ENCODE measurements at places on chromosomes 12 and 14.

GRCh38 chr14:76677534-76678145 is 83.6 kb upstream of the VASH1 start:
- no peak for DNase-seq

DNA sequence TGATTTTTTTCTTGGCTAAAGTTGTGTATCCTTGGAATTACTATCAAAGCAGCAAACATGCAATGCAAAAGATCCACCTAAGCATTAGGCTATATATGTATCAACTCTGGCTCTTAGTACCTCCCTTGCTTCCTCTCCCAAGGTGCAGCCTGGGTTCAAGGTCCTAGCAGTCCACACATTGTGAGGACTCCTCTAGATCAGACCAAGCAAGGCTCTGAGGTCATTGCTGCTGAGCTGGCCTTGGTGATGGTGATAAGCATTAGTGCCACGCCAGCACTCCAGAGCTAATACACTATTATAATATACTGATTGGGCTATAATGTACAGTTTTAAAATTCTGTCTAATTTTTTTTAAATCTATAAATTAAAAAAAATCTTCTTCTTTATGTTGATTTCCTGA is 196.9 kb upstream of the BTG1 start:
- DNase-seq = no peak

- no peak for DNase-seq
These were observed 35.0 kb downstream of the GIT2 start for GRCh38 chr12:109961201-109961600.

GRCh38 chr12:53560351-53560750 is 53.1 kb upstream of the NPFF start:
- DNase-seq = peak; percentile 88

- DNase-seq = no peak
These were observed 6.1 kb upstream of the SYNE3 start for GRCh38 chr14:95522556-95522955.

DNA sequence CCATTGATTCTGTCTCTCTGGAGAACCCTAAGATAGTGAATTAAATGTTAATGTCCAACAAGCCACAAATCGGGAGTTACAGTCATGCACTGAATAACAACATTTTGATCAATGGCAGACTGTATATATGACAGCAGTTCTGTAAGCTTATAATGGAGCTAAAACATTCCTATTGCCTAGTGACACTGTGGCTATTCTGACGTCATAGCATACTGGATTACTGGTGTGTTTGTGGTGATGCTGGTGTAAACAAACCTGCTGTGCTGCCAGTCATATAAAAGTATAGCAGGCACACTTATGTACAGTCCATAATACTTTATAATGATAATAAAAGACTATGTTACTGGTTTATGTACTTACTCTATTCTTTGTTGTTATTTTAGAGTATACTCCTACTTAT is 56.7 kb upstream of the BICD1 start:
- peak; percentile 28 for DNase-seq

DNA sequence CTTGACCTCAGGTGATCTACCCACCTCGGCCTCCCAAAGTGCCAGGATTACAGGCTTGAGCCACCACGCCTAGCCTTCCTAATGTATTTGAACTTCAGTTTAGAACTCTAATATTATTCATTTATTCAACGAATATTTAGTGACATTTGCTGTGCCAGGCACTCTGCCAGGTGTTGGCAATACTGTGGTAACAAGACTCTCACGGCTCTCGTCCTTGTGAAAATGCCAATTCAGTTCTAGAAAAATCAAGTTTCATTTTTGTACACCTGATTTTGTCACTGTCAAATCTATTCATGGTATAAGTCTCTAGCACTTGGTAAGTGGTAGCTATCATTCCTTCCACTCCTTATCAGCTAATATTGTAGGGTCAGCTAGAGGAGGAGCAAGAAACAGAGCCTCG is 6.3 kb upstream of the PWP1 start:
- DNase-seq = no peak

DNA sequence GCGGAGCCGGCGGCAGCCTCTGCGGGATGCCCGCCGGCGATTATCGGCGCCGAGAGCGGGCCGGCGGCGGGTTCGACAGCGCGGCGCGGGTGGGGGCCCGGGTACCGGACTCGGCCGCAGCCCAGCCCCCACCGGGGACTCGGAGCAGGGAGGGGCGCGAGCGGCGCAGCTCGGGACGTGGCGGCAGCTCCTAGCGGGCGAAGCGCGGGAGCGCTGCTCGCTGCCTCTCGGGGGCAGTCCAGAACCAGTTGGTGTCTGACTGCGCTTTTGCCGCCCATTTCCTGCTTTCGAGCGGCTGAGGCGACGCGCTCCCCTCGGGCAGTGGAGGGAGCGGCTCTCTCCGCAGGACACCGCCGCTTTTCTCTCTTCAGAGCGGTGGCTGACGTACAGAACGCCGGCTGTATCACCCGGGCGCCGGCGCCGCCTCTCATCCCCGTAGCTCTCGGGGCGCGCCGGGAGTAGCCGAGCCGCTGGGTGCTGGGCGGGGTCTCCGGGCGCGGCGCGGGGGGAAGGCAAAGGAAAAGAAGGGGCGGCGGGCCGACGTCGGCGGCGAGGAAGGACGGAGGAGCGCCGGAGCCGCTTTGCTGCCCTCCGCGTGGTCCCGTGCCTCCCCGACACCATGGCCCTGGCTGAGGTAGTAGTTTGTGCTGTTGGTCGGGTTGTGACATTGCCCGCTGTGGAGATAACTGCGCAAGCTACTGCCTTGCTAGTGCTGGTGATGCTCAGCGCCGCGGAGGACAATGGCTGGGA is 136.6 kb downstream of the MON2 start:
- DNase-seq = peak; percentile 81

DNA sequence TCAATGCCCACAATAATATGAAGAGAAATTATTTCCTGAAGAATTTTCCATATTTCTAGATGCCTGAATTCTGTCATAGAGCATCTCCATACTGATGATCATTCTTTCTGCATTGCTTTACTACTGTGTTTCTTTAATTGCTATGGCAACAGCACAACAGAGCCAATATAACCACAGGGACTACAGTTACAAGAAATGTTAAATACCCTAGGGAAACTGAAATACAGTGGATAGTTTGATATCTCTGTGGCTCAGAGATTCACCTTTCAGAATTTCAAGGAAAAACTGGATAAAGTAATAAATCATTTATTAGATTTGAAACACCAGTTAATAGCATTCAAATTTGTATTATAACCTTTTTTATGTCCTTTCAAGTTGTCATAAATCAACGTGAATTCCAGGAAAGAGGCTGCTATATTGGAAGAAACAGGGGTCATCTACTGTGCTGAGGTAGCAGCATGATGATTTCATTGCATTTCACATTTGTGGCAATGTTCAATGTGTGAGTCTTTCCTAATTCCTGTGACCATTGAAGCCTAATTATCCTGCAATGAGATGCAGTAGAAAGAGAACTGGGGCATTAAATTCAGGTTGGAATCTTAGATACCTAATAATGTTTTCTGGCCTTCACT is 267.1 kb downstream of the LRFN5 start:
- peak; percentile 60 for DNase-seq

DNA sequence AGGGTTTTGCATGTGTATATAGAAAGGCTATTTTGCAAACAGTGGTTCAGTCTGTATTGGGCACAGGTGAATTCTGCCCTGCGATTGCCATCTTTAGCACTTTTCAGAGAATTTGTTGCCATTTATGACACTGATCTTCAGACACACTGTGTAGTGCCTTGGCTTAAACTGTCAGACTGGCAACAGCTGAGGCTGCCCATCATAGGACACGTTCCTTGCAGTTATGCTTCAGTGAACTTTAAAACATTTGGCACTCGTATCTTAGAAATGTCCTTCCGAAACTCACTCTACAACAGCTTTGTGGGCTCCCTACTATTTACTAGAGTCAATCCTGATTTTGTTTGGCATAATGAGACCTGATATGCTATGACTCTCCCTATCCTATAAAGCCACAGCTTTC is 29.1 kb downstream of the AP5M1 start:
- no peak for DNase-seq

DNA sequence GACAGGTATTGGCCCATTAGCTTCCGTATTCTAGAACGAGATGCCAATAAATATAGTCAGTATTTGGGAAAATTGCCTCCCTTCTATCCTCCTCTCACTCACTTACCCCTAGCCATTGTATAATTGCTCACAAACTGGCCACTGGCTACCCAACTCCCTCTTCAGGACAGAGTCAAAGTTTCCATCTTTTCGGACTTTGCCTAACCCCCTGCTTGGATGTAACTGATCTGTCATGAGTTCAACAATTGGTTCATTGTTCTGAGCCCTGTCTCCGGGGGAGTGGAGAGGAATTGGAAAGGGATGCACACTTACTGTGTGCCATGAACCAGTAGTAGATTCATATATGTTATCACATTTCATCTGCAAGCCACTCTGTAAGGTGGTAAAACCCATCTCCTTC is 12.2 kb downstream of the MYRFL start:
- no peak for DNase-seq

DNA sequence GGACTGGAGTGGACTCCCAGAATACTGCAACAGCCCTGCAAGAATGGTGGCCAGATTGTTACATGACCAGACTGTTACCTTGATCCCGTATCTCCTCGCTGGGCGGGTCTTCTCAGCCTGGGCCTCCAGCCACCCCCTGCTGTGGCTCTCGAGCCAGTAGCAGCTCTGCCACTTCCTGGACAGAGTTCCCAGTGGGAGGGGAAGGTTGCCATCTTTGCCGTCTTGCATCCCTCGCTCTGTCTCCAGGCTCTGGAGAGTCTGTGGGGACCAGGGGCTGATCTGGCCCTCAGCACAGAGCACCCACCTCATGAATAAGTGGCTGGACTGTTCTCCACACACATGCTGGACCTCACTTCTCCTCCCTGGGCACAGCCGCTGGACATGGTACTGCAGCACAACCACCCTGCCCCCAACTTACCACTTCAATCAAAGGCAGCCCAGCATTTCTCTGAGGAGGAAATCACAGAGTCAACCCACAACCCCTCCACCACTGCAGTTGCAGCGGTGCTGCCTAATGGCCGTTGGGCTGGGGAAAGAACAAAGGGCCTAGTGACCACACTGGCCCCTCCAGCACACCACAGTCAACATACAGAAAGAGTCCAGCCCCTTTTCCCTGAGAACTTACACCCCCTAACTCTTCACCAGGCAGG is 6.9 kb upstream of the KLRF1 start:
- no peak for DNase-seq

GRCh38 chr12:3352230-3352629 is 138.8 kb upstream of the PRMT8 start:
- no peak for DNase-seq

GRCh38 chr14:60707858-60708257 is 16.3 kb downstream of the SIX4 start:
- DNase-seq = no peak

- DNase-seq = peak; percentile 73
These were observed 835 bp downstream of the MYL6 start for GRCh38 chr12:56158926-56159461.

- DNase-seq = no peak
These were observed 150.1 kb downstream of the TSPAN9 start for GRCh38 chr12:3227076-3227975.
